ENCODE measurements at places on chromosomes 13 and 19. TPM values are rescaled to one million over a fixed set of nuclear protein-coding genes. Genes with fewer than 3 reads are reported as not detected.

DNA sequence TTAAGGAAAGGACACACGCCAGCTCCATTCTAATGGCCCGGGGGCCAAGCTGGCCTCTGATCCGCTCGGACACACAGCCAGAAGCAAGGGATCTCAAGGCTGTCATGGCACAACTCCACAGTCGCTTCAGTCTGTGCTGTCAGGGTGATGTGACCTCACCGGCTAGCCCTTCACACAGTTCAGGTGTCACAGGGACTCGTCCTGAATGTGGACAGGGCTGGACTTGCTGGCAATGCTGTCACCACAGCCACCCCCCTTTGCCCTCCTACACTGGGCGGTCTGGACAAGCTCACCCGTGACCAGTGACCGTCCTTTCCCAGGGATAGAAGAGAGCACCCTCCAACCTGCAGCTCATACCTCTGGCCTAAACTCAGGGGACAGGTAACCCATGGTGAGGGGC, 15.2 kb downstream of the SUGP1 start:
- no peak for DNase-seq

GRCh38 chr13:43495732-43496131, 291.0 kb downstream of the ENOX1 start:
- no peak for DNase-seq

The NEK5 gene
- not detected for total RNA-seq

- no peak for DNase-seq
Measured at GRCh38 chr13:41296879-41297646, 14.0 kb upstream of the NAA16 start.

The KIR3DL2 gene
- total RNA-seq, result not detected

- DNase-seq, result no peak
Measured at GRCh38 chr19:41376998-41377365, 649 bp downstream of the TMEM91 start.

DNA sequence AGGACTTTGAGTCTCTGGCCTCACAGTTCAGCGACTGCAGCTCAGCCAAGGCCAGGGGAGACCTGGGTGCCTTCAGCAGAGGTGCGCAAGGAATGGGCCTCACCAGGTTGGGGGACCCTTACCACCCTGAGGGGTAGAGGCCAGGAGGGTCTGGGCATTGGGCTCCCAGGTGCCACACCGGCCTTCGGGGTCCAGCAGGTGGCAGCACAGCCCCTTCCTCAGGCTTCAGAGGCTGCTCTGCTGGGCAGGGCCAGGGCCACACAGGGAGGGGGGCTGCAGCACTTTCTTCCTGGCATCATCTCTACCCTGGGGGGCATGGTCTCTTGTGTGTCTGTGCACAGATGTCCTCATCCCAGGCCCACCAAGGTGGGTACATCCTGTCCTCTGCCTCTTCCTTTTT, 12.9 kb downstream of the PIN1 start:
- no peak for DNase-seq

The PLK5 gene
- total RNA-seq, result not detected

- peak; percentile 94 for DNase-seq
Measured at GRCh38 chr19:16324384-16325160, at the start of gene KLF2. Gene KLF2, plus strand, starts transcription at chr19:16324826. Its CDS starts 98 bp downstream, at chr19:16324924.

- DNase-seq, result no peak
Measured at GRCh38 chr13:45516757-45517156, 52.0 kb downstream of the COG3 start.

The GRIK5 gene
- total RNA-seq, result 0.57 TPM

The GNG8 gene
- total RNA-seq, result not detected

DNA sequence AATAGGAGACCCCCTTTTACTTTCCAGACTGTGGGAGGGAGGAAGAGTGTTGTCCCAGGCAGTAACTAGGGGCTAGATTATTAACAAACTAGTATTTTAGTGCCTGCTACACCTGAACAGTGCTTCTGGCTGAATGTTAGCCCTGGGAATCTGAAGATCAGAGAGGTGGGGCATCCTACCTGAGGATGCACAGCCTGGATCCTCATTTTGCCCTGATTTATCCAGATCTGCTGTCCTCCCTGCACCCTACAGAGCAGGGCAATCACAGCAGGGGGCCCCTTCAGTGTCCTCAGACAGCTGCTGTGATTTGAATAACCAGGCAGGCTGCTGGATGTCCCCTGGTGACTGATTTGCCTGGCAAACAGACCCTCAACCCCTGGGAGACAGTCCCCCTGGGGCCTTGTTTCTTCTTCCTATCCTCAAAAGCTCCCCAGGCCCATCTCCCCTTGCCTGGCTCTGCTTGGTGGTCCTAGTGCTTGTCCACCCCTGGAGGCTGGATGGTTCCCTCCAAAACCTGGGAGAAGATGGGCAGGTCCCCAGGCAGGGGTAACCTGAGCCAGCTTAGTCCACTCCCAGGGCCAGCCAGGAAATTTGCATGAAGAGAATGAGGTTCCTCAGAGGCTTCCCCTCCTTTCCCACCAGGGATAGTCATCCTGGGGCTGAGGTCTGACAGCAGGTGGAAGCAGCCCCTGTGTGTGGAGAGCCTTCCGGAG, at the start of gene OVOL3:
Gene OVOL3 (plus strand): TSS at position 657 of the 713 bp plus-strand sequence. CDS start 60 bp downstream, outside the sequence.
- no peak for DNase-seq

- DNase-seq, result no peak
Measured at GRCh38 chr13:19150712-19151228, 30.9 kb downstream of the TUBA3C start.

The ZNF709 gene
- 3.2 TPM for total RNA-seq

The KLK10 gene
- total RNA-seq, result 6.3 TPM

DNA sequence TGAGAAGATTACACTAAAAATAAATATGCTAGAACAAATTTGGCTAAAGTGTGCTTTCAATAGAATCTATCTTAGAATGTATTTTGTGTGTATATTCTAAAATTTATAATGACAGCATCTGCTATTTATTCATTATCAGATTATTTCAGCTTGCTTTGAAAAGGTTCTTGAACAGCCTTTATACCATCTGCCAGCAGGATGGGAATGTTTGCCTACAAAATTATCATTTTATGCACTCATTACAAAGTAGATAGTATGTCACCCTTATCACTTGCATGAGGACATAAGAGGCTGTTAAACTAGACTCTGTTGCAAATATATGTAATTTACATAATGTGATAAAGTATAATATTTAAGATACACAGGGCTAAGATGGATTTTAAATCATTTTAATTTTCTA, 1286.9 kb upstream of the PCDH20 start:
- DNase-seq, result no peak

The KLK13 gene
- total RNA-seq, result 1.2 TPM

DNA sequence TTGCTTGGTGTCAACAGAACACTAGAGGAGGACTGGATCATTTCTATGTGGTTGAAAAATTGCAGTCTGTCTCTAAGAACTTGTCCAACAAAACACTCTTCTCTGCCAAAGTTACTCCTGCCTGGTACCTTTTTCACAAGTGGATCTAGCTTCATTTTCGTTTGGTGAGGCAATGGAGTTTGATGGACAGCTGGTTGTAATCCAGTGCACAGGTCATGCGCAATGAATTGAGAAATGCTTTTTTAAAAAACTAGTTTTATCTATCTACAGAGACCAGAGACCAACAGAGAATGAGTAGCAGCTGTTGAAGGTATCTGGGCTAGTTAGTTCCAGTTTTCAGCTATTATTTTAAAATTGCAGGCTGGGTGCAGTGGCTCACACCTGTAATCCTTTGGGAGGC, 12.0 kb upstream of the KBTBD6 start:
- no peak for DNase-seq

DNA sequence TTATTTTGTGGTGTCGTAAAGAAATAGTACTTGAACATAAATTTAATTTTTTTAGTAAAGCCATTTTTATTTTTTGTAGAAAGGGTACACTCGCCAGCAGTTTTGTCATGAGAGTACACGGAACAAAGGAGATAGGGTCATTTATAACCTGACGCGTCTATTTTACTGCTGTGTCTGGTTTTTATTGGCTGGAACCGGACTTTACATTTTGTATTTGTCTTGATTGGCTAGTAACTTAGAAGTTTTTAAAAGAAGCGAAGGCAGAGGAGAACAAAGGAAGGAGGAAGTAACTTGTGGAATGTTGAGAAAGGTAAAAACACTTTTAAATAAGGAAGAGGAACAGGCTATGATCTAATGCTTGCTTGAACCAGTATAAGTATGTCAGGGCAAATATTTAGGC, 43.5 kb downstream of the TRPM4 start:
- DNase-seq, result no peak

The TSC22D1 gene
- 142 TPM for total RNA-seq

GRCh38 chr13:45198924-45199323, 1.9 kb downstream of the KCTD4 start:
- DNase-seq, result no peak

DNA sequence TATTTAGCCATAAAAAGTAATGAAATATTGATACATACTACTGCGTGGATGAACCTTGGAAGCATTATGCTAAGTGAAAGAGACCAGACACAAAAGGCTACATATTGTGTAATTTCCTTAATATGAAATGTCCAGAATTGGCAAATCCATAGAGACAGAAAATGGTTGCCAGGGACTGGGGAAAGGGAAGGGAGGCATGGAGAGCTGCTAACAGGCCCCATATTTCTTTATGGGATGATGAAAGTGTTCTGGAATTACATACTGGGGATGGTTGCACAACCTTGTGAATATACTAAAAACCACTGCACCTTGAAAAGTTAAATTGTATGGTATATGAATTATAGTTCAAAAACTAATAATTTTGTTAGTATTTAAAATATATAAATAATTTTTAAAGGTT, 3.6 kb downstream of the IFT88 start:
- DNase-seq, result no peak

- DNase-seq, result peak; percentile 70
Measured at GRCh38 chr13:32426990-32427851, 709 bp downstream of the N4BP2L1 start.

DNA sequence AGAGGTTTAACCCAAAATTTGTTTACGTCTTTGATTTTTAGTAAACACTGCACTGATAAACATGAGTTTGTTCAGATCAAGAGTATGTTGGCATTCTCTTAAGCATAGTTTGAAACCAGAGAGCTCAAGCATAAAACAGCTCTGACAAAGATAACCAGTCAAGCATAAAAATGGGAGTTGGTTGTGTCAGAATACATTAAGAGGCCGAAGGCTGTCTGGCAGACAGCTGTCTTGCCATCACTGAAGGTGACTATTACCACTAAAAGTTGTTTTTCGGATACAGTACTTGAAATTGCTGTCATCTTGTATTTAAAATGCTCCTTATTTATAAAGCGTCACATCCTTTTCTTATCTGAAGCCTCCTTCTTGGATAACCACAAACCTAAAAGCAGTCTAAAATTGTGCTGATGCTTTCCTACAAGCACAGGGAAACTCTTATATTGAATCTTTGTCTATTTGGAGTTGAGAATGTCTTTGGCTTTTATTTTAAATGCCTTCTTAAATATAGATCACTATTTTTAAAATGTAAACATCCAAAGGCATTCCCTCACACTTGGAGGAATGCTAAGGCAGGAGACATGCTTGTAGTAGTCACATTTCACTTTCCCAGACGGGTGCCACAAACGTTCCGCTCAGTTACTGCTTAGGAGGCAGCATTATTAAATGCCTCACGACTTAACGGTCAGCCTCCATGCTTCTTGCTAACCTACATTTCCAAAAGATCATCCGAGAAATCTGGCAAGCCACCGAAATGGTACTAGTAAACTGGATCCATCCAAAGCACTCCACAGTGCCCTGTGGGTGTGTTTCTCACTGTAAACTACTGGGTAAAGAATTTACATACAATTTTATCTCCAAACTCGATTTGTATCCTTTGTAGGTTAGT, 1.5 kb downstream of the SMAD9 start:
- DNase-seq, result no peak

The PTH2 gene
- total RNA-seq, result not detected

DNA sequence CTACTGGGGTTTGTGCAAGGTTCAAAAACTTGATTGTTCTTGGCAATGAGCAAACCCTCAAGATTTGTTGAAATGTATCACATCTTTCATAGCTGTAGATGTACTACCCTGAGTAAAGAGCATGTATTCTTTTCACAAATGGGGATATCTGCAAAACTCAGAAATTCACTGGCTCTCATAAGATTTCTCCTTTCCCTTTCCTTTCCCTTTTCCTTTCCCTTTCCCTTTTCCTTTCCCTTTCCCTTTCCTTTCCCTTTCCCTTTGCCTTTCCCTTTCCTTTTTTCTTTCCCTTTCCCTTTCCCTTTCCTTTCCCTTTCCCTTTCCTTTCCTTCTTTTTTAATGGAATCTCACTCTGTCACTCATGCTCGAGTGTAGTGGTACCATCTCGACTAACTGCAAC, 69.1 kb downstream of the FNDC3A start:
- no peak for DNase-seq

The KLK3 gene
- not detected for total RNA-seq

DNA sequence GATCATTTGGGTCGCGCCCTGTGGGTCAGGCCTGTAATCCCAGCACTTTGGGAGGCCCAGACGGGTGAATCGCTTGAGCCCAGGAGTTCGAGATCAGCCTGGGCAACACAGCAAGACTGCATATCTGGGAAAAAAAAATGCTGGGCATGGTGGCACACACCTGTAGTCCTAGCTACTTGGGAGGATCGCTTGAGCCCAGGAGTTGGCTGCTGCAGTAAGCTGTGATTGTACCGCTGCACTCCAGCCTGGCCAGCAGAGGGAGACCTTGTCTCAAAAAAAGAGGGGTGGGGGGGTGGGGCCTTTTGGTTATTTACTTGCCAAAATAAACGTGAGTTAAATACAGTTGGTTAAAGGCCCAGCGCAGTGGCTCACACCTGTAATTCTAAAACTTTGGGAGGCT, 9.8 kb upstream of the ZNF544 start:
- DNase-seq, result no peak

DNA sequence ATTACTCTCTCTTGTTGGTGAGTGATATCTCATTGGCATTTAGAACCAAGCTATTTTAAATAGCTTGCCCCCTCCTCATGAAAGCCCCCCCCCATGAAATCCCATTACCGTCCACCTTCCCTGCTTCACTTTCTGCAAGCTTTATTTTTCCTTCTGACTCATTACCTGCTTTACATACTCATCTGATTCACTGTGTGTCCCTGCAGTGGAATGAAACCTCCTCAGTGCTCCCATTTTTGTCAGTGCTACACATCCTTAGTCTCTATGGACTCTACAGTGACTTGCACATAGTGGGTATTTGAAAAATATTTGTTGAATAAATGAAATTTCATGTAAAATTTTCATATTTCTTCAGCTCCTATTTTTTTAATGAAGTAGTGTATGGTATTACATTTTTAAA, 62.3 kb downstream of the DOCK9 start:
- no peak for DNase-seq

DNA sequence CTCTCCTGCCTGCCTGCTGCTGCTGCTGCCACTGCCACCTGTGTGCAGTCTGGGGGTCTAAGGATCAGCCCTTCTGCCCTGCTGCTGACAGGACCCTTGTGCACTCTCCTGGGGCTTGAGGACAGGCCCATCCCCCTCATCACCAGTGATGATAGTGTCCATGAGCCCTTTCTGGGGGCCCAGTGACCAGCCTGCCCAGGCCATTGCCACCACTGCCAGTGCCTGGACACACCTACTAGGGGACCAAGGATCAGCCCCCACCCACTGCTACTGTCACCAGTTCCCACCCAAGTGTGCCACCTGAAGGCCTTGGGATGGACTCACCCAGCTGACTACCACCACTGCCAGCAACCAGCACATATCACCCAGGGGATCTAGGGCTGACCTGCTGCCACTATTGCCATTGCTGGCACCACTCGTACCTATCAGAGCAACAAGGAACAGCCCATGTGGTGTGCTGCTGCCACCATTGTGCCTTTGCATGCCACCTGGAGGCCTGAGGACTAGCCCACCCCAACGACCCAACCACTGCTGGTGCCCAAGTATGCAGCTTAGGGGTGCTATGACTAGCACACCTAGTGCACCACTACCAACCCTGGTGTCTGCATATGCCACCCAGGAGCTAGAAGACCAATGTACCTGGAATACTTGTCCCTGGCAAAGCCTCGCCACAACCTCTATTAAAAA, 994.3 kb downstream of the PCDH17 start:
- no peak for DNase-seq

The KLHL1 gene
- not detected for total RNA-seq

The CEACAM3 gene
- total RNA-seq, result not detected

GRCh38 chr13:32639502-32640105, 53.4 kb downstream of the PDS5B start:
- DNase-seq, result peak; percentile 83

Data from Peyer's patch (tissue), 4 donors.